ENCODE measurements at places on chromosomes 2 and 18. TPM values are rescaled to one million over a fixed set of nuclear protein-coding genes. Genes with fewer than 3 reads are reported as not detected.

- DNase-seq, result no peak
These were observed 31.6 kb downstream of the STK39 start for GRCh38 chr2:168215813-168216212.

GRCh38 chr2:64869126-64869525 lies 120.1 kb upstream of the SLC1A4 start:
- no peak for DNase-seq

HOXD13 gene
- not detected for total RNA-seq

DNA sequence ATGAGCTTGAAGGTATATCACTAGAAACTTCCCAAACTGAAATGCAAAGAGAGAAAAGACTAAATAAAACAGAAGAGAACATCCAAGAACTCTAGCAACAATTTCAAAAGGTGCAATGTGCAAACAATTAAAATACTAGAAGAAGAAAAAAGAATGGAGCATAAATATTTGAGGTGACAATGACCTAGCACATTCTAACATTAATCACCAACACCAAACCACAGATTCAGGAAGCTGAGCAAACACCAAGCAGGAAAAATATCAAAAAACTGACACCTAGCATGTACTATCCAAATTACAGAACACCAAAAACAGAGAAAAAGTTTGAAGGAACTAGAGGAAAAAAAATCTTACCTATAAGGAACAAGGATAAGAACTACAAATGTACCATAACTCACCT lies 460.8 kb downstream of the IRS1 start:
- DNase-seq, result no peak

- peak; percentile 70 for DNase-seq
These were observed 118.1 kb downstream of the MSH2 start for GRCh38 chr2:47520825-47521665.

DNAH6 gene
- 0.12 TPM for total RNA-seq

LHCGR gene
- total RNA-seq, result not detected

CNGA3 gene
- not detected for total RNA-seq

G6PC2 gene
- not detected for total RNA-seq

GRCh38 chr2:230657462-230657861 lies 55.2 kb upstream of the CAB39 start:
- DNase-seq, result no peak

DNA sequence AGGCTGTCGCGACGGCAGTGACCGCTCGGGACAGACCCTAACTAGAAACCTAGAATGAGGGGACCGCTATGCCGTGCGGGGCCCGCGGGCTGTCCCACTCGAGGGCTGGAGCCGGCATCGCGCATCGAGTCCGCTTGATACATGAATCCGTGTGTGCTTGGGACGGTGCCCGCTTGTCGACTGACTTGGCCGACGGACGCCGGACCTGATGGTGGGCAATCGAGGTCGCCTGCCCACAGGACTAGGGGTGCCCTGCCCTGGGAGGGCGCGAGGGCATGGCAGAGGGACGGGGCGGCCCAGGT lies 749 bp upstream of the PTMA start:
- no peak for DNase-seq

RBMS1 gene
- 35.4 TPM for total RNA-seq

TANC1 gene
- 0.47 TPM for total RNA-seq

SPATA3 gene
- not detected for total RNA-seq

Data from activated T-helper 1 cell treated with anti-CD3 and anti-CD28 coated beads, Interleukin-12 subunit alpha, Interleukin-12 subunit beta, Interleukin-2, Interleukin-4 antibody, amounts not matched to agents 30 ng/mL and 10 ng/mL and 1 ng/mL, durations not matched to agents 14 hours and 24 hours and 36 hours (primary cell).